ENCODE measurements at places on chromosomes 11 and 22.
A peak's percentile ranks its signal among the peaks of the same experiment; 100 is the strongest.

DNA sequence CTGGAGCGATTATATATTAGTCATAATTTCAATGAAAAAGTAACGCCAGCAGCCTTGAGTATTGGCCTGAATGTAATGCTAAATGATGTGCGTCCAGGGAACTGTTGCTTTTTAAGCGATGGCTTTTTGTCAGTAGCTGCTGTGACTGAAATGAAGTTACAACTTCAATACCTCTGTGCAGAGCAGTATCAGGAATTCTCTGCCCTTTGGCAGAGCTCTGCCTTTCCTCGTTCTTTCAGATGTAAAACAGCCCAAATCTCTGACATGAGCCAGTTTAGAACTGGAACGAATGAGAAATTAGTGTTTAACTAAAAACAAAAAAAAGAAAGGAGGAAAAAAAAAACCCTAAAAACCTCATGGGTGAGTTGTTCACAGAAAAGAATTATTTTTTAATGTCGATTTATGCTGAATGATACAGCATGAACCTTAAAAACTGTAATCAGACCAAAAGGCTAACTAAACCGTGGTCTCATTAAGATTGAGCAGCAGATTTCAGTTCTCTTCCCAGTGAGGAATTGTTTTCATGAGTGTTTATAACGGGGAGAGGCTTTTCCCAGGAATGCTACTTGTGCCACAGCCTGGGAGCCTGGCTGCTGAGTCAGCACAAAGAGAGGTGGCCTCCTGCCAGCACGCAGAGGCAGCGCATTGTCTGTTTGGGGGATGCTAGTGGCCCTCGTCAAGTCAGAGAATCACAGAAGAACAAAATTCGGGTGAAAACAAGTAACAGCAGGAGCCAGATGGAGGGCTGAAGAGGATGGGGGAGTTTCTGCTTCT lies 146.2 kb upstream of the RASSF10 start:
- peak; percentile 50 for DNase-seq

DNA sequence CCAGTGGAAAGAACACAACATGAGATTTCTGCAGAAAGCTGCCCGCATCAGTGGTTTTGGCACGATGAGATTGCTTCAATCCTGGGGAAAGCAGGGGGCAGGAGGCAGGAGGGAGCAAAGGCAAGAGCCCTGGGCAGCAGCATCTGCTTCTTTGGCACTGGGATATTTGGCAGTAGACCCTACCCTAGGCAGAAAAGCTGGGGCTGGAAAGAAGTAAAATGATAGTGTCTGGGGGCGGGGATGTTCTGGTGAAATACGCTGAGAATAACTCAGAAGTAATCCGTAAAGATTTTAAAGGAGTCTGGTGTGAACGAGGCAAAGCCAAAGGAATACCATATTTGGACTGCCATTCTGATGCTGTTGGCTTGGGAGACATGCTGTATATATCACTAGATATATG lies 62.0 kb downstream of the FAM76B start:
- DNase-seq = no peak

DNA sequence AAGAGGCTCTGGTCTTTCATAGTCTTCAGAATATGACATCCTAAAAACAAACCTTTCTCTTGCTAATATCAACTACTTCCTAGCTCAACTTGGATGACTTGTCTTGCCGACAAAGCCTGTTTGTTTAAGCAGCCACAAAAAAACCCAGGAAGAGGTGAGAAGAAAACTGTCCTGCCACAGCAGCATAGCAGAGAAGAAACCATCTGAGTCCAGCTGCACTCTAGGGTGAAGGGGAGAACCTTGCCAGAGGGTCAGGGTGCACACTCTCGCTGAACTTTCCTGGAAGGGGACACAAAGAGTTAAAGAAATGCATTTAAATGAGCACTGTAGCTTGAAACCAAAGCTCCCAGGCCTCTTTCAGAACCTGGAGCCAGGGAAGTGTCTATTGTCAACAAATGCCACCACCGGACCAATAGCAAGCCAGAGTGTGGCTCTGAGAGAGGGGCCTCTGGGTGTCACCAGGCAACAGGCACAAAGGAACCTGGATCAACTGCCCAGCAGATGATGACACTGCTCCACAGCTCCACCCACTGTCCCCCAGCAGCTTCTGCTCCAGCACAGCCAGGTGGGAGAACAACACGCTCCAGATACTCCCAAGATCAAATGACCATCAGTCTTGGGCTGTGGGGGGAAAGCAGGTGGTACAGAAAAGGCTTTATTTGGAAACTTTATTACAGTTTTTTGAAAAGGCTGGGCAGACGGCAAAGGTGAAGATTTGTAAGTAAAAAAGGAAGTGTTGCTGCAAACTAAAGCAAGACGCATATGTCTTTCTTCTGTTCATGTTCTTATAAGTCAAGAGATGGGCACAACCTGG lies 105.7 kb downstream of the RASSF10 start:
- DNase-seq = peak; percentile 57

GRCh38 chr11:74037309-74037708 lies 28.4 kb upstream of the UCP3 start:
- no peak for DNase-seq

DNA sequence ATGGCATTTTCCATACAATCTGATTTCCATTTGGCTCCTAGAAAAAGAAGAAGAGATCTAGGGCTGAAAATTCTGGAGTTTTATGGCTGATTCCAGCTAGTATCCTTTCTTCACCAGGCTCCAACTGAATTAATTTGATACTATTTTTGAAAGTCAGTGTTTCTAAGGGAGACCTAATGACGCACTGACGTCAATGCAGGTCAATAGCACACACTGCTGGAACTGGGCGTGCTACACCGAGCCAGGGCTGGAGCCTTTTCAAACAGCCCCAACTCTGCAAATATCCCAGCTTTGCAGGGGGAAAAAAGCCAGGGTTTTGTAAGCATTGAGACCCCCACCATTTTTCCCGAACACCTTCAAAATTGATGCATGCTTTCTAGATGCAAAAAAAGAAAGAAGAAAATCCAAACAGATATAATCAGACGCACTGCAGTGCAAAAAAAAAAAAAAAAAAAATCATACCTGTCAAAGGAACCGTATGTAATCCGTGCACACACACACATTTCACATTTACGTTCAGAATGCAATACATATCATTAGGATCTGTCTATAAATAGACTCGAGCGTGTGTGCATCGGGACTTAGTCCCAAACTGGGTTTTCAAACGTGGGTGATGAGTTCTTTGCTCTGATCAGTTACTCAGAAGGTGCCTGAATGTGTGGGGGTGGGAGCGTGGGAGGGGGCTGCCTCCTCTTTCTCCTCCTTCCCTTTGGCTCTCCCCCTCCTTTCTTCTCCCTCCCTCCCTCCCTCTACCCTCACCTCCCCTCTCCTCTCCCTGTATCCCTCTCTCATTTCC lies 124.5 kb upstream of the HSD17B12 start:
- no peak for DNase-seq

GRCh38 chr11:126485986-126486635 lies 130.6 kb downstream of the ST3GAL4 start:
- DNase-seq = no peak

DNA sequence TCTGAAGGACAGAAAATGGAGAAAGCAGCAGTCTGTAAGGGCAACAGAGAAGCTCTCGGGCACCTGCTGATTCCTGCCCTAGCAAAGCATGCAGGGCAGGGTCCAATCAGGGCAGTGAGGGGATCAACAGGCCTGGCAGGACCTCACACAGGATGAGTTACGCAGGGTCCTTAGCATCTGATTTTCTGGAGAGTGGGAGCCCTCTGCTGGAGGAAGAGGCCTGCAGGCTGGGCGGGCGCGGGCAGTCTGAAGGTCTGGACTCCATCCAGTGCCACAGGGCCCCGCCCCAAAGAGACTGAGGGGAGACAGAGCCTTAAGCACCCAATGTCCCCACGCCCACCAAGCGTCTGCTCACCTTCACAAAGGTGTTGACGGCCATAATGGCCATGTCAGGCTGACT lies 28.9 kb downstream of the AP1B1 start:
- peak; percentile 56 for DNase-seq

- DNase-seq = no peak
Observed at GRCh38 chr11:60902625-60903024, 3.8 kb downstream of the PRPF19 start.

Data from HEK293T (cell line).